Activated CD4-positive, CD25-positive, alpha-beta regulatory T cell treated with anti-CD3 and anti-CD28 coated beads, Interleukin-2, amount 50 U/mL, for 16 hours (primary cell): ENCODE measurements at places on chromosomes 3 and 15.

- no peak for DNase-seq
Measured at GRCh38 chr3:128859630-128860029, 19.8 kb upstream of the ACAD9 start.

- DNase-seq: no peak
Measured at GRCh38 chr3:115436767-115437301, 186.5 kb upstream of the GAP43 start.

DNA sequence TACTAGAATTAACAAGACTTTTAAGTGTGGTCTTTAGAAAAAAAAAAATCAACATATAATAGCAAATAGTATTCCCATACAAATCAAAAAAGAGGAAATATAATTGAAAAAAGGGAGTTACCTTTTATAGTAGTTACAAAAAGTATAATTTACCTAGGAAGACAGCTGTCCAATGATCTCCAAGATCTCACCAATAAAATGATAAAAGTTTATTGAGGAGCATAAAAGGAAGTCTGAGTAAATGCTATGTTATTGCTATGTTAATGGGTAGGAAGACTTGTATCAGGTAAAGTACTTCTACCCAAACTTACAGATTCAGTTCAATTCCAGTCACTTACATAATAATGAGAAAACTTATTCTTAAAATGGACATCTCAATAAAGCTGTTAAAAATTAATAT is 379.0 kb upstream of the TPM1 start:
- no peak for DNase-seq

DNA sequence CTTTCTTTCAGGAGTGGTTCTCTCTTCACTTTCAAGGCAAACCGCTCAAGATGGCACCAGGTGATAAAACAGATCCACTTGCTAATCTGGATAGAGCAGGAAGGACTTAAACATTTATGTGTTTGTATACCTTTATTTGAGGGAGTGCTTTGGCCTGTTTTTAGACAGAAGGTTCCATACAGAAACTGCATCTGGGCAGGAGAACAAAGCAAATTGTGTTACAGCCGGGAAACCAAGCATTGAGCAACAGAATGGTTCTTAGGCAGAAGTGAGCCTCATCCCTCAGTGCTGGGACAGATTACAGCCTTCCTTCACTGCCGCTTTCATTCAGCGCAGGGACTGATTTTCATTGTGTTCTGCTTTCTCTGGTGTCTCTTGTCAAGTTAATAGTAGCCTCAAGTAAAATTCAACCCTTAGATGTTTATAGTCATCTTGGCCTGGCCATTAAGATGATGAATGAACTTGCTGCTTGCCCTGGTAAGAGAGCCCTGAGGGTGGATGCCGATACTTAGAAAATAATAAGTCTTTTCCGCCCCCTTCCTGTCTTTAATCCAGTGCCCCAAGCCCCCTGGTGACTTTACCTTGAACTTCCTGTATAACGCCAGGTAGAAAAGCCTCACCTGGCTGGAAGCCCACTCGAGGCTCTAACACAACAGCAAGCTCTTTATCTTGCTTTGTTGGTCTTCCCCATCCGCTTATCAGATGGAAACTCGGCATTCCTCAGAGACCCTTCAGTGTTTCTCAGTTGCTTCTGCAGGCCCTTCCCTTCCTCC is 168.0 kb upstream of the CTDSPL start:
- no peak for DNase-seq

DNA sequence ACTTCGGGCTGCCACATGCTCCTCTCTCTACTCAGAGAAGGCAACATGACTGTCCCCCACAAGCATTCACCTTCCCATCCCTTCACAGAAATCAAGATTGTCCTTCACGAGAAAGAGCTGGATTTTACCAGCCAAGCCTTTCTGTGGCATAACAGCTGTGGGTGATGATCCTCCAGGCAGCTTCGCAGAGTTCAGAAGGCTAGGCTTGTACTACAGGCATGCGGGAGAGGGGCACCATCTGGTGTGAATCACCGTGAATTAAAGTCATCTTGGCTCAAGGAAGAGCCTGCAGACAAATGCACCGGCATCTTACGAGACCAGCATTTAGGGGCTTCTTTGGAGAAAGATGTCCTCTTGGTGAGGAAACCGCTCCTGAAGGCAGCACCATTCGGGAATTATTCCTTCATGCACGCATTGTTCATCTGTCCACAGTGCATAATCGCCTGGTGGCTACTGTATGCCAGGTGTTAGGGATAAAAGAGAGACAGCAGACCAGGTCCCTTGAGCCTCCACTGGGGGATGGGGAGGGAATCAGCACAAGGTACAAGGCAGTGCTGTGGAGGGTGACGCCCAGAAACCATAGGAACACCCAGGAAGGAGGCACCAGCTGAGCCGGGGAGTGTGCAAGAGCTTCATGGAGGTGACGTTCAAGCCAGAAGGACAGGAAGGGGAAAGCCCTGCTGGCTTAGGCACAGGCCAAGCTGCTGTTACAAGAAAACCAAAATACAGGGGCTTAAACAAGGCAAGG is 108.6 kb downstream of the TMEM266 start:
- no peak for DNase-seq

- DNase-seq: no peak
Measured at GRCh38 chr3:9710174-9710739, 6.6 kb downstream of the CPNE9 start.

GRCh38 chr3:117751651-117752050 is 1042.1 kb downstream of the TUSC7 start:
- no peak for DNase-seq

DNA sequence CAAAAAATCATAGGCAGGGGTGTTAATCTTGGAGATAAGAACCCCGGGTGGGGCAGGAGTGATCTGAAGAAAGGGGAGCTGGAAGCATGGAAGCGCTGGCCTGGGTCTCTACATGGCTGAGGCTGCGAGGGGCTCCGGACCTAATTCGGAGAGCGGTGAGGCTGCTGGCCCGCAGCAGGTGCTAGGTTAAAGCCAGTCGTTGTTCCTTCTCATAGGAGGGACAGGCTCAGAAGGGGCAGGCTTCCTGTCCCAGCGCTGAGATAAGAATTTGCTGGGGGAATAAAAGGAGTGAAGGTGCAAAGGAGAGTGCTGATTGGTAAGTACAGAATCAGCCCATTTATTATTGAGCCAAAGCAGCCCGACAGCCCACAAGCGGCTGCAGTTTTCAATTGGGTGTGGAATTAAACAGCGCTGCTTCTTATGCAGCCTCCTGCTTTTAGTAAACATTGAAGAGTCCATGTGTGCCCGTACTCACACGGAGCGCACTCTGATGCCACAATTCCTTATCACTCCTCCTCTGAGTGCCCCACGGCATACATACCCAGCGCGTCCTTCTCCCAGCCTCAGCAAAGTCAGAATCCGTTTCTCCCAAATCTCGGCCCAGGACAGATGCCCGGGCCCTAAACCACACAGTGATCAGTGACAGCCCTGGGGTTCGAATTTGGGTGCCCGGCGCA is 17.1 kb downstream of the CHST13 start:
- no peak for DNase-seq

DNA sequence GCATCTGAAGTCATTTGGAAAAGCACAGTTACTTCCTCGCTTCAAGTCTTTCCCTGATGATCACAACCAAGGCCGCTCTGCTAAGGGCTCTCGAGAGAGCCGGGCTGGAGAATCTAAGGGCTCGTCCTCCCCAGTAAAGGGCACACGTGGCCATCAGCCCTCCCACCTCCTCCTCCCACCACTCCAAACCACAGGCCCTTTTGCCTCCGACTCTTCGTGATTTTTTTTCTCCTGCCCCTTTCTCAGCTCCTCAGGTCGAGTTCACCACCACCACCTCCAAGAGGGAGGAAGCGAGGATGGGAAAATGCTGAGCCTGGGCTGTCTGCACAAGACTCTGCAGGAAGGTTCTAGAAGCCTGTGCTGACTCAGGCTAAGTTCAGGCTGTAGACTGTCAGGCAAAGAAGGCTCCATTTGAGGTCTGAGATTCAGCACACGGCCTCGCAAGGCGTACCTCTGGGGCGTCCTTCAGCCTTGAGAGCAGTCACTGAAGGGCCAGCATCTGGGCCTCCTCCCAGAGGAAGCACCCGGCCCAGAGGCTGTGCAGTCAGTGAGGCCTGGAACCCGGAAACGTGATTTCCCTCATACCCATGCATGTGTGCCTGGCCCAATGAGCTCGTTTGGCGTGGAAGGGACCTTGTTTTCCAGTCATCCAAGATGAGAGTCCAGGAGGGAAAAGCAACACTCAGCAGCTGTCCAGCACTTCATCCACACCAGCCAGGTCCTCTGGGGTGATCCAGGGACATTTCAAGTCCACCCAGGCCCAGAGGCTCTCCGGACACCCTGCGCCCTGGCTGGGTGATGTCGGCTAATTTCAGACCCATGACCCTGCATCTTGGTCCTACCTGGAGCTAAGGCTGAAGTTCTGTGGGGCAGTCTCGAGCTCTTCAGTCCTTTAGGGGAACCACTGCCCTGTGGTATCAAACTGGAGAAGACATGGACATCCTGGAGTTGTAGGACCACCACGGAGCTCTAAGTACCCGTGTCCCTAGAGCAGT is 196.8 kb downstream of the XXYLT1 start:
- DNase-seq: no peak

DNA sequence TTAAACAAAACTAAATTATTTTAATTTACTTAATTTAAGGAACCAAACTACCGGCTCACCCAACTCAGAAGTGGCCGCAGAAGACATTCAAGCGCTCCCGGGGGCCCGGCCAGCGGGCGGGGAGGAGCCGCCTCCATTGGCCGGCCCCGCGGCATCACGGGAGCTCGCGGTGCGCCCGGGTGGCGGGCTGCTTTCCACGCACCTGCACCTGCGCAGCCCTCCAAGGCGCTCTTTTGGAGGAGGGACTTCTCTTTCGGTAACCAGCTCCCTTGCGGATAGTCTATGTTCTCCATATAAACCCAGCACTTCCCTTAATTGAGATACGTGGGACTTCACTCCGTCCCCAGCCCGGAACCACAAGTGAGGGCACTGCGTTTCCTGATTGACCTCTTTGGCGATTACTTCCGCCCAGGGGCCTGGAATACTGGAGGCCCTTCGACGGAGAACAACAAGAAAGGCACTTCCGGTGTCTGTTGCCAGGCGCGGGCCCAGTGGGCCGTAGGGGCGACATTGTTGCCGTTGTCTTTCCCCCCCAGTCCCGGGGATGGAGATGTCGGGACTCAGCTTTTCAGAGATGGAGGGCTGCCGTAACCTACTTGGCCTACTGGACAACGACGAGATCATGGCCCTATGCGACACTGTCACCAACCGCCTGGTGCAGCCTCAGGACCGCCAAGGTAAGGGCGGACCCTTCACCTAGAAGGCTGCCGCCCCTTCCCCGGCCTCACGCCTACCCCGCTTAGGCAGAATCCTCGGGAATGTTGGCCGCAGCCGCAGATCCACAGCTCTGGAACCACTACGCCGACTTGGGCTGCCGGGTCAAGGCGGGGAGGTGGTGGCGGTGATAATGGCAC is at the start of gene C3orf38:
Gene C3orf38, plus strand, starts transcription at position 451 of the 854 bp plus-strand sequence. Its CDS starts 94 bp downstream, at position 545.
- peak; percentile 57 for DNase-seq

DNA sequence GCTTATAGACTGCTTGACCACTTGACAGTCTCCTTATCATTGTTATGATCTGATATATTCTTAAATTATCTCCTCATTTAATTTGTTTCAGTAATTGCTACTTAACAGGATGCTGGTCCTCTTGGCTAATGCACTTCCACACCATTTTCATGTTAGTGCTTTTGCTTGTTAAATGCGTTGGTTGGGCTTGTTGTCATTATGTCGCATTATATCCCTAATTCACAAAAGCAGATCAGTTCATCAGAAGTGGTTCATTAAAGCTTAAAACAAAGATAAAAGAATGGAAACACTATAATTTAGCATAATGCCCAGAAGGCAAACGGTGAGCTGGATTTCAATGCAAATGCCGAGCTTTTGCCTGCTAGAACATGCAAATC is 17.1 kb upstream of the EHHADH start:
- no peak for DNase-seq

DNA sequence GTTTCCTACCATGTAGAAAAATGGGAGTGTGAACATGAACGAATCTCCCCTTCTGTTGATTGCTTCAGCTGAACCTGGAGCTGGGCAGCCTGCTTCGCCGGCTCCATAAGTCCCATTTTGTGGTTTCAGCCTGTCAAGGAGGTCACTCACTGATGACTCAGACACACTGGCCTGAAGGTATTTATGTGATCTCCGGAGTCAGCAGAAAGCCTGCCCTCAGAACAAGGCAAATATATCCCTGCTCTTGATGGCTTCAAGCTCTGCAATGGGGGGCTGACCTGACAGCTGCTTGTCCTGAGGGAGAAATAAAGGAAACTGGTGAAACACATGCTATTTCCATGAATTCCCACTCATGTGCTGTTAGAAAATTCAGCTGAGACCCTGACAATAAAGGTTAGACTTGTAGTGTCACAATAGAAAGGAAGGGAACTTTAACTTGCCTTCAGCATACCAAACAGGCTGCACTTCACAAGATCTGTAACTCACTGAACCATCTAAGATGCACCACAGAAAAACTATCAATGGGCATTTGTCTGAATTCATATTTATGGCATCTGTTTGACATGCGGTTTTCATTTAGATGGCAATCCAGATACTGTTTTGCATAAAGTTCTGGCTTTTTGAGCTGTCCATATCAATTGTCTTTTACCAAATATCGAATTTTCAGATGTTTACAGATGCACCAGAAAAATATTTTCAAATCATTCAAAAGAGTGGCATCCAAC is 282.0 kb upstream of the VEPH1 start:
- DNase-seq: no peak

GRCh38 chr3:137687181-137687879 is 76.8 kb upstream of the SOX14 start:
- DNase-seq: no peak

DNA sequence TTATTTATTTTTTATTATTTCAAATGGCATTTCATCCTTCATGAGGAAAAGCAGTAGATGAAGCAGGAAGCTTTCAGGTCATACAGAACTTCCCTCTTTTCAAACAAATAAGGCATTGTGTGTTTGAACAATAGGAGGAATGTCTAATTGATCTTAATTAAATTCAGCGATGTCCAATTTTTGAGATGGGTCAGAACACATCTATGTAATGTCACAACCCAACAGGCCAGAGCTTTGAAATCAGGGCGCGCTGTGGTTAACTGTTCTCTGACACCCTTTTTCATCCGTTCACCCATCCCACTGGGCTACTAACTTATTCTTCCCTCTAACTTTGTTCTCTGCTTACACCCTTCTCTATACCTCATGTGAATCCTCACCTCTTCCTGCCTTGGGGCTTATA is 510.5 kb downstream of the FOXP1 start:
- DNase-seq: no peak

DNA sequence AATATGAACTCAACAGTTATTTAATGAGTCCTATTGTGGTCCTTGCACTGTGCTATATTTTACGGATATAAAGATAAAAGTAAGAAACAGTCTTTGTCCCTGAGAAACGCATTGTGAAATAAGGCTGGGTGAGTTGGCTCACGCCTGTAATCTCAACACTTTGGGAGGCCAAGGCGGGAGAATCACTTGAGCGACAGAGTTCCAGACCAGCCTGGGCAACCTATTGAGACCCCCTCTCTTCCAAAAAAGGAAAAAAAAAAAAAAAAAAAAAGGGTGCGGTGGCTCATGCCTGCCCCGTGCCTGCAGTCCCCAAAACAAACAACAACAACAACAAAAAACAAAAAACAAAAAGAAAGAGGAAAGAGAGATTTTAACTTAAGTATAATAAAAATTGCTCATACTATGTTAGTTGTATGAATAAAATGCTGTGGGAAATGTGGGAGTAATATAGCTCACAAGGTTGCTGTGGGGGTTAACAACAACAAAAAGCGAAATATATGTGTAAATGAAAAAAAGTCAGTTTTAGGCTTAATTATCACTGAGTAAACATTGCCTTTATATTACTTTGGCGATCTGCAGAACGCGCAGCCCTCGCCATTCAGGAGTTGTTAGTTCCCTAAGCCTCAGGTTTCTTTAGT is 461 bp upstream of the FNDC3B start:
- no peak for DNase-seq
